ENCODE measurements at places on chromosomes 3 and 15.

DNA sequence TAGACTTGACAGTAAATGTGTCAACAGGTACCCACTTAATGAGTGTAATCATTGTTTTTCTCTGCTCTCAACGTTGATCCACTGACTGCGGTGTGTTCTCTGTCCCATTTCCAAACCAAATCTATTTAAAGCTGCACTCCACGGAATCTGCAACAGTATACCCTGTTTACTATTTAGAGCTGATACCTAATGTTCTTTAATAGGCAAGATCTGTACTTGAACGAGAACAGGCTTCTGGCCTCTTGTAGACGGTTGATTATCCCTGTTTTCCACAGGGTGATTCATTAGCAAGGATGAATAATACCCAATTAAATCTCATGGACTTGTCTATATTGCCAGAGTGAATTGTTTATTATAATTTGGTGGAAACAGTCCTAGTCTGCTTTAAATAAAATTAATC is 189.9 kb downstream of the LPP start:
- DNase-seq: no peak

GRCh38 chr15:68983961-68984481 is 30.5 kb upstream of the NOX5 start:
- DNase-seq: no peak

DNA sequence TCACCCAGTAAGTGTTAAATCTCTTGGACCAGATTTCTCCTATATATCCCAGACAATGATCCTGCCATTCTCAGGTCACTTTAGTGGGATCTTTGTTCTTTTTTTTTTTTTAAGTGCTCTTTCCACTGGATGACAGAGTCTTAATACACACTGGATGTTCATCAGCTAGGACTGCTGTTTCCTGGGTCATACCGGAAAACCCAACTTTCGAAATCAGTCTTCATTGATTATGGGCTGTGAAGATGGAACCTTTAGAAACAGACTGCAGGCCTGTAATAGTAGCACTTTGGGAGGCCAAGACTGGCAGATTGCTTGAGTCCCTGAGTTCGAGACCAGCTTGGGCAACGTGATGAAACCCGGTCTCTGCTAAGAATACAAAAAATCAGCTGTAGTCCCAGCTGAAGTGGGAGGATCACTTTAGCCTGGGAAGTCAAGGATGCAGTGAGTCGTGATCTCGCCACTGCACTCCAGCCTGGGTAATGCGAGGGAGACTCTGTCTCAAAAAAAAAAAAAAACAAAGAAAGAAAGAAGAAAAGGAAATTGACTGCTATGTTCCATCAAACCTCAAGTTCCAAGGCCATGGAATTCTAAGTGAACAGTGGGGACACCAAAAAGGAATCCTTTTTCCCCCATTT is 2.3 kb downstream of the EOGT start:
- no peak for DNase-seq

GRCh38 chr3:53361852-53362251 is 14.5 kb upstream of the DCP1A start:
- DNase-seq: no peak

GRCh38 chr3:110253794-110254193 is 817.8 kb upstream of the NECTIN3 start:
- no peak for DNase-seq

DNA sequence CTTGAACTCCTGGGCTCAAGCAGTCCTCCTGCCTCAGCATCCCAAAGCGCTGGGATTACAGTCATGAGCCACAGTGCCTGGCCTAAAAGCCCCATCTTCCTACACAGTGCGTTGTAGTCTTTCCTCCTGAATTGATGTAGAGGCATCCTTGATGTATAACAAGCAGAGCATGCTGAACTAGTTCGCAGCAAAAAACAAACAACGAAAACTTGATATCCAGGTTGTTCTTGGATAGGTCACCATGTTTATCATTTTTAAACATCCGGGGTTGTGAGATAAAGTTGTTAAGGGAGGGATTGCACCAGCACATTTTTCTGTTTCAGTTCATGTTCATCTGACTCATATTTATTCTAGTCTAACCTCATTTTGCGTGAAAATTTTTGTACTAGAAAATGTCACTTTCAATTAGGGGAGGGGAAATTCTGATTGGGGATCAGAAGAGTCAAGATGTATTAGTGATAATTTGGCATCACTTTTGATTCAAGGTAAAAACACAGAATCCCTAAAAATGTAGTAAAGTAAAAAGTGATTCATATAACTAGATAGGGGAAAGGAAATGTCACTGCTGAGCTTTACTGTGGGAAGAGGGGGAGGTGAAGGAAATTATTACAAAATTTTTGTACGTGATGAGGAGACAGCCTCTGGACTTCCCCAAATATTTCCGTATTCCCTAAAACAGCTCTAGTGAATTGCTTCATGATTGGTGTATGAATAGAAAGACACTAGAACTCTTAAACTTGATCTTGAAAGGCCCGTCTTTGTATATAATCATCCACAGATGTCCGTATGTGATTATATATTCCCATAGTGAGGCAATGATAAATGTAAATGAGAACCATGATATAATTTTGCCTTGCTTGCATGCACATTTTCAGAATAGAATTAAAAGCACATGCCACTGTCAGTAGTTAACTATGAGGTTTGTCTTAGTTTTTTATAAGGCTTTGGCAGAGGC is 22.9 kb downstream of the RAB8B start:
- no peak for DNase-seq

- no peak for DNase-seq
Observed at GRCh38 chr3:119550192-119550910, 9.1 kb downstream of the CD80 start.

DNA sequence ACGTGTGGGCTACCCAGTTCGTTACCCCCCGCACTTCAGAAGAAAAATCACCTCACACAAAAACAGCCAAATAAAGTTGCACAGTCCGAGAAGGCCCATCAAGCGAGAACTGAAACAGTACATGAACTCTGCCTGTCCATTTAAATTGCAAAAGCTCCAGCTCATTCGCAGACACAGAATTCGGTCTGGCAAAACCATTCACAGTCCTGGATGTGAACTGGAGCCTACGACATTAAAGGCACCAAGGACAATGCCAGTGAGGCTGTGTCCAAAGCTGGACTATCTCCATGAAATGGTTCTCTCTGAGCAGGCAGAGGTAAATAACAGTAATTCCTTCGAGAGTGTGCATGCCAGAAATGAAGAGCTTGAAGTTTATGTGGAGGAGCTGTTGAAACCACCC is 261.3 kb upstream of the ICE2 start:
- DNase-seq: no peak

DNA sequence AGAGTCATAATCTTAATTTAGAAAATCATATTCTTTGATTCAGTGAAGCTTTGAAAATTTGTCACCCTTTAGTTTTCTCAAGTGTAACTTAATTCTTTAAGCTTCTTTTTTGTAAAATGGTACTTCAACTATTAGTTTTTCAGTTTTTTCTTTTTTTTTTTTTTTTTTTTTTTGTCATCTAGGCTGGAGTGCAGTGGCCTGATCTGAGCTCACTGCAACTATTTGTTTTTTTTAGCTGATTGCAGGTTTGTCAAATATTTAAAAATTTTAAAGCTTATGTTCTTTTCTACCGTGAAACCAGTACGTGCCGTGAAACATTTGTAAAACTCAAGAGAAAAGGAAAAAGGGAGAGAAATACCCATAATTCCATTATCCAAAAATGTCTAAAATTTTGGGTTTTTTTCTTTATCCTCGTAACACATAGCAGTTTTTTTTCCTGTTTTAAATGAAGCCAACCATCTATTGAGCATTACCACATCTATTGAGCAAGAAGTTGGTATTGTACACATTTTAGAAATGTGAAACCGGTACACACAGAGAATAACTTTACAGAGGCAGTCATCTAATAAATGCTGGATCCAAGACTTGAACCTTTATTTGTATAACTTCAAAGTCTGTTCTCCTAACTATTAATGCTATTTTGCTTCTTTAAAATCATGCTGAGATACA is 25.7 kb downstream of the ECT2 start:
- no peak for DNase-seq

- DNase-seq: no peak
Observed at GRCh38 chr15:58038426-58039078, 27.0 kb downstream of the ALDH1A2 start.

DNA sequence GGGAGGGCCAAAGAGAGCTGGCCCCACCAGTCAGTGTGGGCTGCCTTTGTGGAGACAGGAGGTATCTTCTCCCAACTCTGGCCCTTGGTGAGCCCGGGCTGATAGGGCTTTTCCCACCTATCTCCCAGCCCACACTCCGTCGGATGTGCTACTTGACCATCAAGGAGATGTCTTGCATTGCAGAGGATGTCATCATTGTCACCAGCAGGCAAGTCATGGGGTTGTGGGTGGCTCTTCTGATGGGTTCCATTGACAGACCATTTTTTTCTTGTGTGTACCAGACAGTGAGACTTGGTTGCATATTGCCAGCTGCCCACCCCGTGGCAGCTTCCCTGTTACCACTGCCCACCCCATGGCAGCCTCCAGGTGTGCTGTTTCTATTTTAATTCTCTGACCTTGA is 3.3 kb downstream of the COPG1 start:
- no peak for DNase-seq

DNA sequence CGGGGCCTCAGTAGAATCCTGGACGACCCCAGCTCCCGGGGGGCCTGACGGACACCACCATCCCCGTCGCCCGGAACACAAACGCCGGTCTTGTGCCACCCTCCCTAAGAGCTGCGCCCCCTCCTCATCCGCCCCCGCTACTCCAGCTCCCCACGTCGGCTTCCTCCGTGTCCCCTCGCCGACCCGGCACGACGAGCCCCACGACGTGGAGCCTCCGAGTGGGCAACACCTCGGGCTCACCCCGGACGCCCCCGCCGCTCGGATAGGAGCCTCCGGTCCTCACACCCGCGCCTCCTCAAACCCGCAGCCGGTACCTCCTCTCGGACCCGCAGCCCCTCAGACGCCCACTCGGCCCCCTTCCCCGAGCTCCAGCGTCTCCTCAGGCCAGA is 525 bp downstream of the NPTN start:
- DNase-seq: no peak

DNA sequence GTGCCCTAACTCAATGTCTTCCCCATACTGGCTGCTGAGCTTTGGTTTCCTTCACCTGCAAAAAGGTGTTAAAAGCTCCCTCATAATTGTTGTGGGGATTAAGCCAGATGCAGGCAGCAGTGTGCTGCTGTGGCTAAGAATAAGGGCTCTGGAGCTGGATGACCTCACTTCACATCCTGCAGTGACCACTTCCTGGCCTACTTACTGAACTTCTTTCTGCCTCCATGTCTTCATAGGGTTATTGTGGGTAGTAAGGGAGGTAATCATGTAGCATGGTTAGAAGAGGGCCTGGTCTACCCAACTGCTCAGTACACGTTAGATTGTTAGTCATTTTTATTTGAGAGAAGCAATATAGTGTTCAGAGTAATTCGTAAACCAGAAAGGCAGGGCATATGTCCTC is 18.4 kb downstream of the GYG1 start:
- no peak for DNase-seq

- DNase-seq: no peak
Observed at GRCh38 chr15:92457471-92458041, 63.9 kb downstream of the ST8SIA2 start.

- DNase-seq: no peak
Observed at GRCh38 chr3:58173029-58173668, 37.6 kb downstream of the DNASE1L3 start.

DNA sequence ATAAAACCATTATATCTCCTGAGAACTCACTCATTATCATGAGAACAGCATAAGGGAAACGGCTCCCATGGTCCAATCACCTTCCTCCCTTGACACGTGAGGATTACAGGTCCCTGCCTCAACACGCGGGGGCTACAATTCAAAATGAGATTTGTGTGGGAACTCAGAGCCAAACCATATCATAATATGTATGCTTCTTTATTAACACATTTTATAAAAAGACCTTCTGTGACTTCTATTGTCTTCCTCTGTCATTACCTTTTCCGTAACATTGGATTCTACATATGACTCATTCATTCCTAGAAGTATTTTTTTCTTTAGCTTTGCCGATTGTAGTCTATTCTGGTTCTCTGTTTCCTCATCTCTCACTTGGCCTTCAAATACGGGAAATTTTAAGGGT is 267.2 kb upstream of the ROBO1 start:
- no peak for DNase-seq

DNA sequence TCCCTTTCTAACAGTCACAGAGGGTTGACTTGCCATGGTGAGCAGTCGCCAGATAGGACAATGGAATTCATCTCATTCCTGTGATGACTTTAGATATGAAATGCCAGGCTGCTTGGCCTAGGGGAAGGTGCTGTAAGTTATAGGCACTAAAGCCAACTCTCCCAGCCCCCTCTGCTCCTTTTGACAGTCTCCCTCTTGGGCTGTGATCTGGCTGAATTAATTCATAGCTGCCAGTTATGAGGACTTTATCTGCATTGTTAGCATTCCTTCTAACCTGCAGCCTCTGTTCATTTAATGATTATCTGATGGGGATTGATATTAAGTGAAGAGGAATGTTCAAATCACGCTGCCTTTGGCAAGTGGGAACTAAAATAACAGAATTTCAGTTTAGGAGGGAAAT is 427.1 kb upstream of the RASGRP1 start:
- no peak for DNase-seq

- no peak for DNase-seq
Observed at GRCh38 chr15:90151989-90152645, 49.0 kb upstream of the SEMA4B start.

DNA sequence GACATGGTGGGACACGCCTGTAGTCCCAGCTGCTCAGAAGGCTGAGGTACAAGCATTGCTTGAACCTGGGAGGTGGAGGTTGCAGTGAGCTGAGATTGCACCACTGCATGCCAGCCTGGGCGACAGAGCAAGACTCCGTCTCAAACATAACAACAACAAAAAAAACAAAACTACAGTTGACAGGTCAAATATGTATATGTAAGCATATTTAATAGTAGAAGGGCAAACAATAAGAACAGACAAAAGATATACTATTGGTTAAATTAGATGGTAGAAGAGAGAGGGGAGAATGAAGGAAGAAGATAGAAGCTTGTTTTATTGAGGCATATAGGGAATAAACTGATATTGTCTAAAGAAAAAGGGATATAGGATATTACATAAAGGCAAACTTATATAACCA is 247.1 kb downstream of the KLF13 start:
- no peak for DNase-seq

DNA sequence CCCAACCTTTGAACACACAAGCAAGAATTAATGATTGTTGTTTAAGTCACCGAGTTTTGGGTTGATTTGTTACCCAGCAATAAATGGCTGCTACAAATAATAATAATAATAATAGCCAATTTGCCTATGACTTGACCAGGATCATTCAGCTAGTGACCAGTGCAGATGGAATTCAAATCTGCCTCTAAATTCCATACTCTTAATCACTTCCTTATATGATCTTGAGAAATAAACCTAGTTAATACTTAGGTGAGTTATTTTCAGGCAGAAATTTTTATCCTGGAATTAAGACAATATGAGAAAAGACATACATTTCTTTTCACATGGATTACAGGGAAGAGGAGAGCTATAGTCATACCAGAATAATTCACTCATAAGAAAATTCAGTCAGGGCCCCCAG is 116.0 kb upstream of the GALNT15 start:
- no peak for DNase-seq

GRCh38 chr3:73789825-73790444 is 165.2 kb upstream of the PDZRN3 start:
- no peak for DNase-seq
